Urothelium cell line (cell line): ENCODE measurements at places on chromosomes 7 and 10.

- no peak for DNase-seq
Observed at GRCh38 chr7:146331369-146331768, 214.8 kb downstream of the CNTNAP2 start.

DNA sequence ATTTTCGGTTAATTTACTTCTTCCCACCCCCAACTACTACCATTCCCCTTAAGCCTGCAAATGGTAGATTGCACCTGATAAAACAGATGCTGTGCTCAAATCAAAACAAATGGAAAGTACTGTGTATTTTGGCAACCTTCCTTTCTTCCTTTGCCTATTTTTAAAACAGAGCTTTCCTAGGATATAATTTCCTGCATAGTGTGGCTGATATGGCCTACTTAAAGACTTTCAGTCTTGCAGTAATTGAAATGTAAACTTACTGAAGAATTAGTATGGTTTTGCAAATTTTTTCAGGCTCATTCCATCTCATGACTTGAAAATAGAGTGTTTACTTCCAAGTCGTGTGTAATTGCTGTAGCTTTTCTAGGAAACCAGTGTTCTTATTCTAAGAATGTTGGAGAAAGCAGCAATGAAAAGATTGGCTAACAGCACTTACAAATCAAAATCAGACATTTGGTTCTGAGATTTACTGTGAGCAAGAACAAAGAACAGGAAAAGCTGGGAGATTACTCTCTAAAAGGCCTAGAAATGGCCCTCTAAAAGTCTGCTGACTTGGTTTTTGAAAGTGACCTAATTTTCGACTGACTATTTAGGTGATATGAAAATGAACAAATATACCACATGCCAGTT, 52.0 kb downstream of the REEP3 start:
- no peak for DNase-seq

- DNase-seq, result no peak
Observed at GRCh38 chr10:71816421-71816851, 34.6 kb downstream of the PSAP start.

DNA sequence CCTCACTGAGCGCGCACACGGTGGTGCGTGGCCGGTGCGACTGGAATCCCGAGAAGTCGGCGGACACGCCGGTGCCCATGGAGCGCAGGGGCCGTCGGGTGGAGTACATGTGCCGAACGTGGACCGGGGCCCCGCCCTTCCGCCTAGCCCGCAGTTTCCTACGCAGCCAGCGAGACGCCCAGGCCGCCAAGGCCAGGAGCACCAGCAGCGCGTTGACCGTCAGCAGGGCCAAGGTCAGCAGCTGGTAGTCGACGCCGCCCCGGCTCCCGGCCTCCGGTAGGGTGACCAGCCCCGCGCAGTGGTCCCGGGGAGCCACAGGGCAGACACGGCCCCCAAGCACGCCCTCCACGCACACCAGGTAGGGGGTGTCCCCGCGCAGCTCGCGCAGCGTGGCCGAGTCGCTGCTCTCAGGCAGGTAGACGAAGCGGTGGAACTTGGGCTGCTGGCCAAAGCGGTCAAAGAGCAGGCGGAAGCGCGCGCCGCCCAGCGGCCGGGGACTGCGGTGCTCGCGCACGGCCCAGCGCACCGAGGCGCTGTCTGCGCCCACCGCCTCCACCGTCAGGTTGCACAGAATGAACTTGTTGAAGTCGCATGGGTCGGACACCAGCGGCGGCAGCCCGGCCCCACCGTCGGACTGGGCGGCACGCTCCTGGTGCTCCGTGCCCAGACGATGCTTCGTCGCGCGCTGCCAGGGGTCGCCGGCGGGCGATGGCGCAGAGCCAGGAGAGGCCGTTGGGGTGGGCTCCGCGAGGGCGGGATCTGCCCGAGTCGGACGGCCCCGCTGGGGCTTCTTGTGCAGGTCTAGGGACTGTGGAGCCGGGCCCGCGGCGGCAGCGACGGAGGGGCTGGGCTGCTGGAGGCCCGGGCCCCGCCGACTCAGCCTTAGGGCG, 2.2 kb downstream of the TRIL start:
- DNase-seq, result no peak

- DNase-seq, result no peak
Observed at GRCh38 chr7:105122619-105123018, 108.6 kb downstream of the KMT2E start.

GRCh38 chr10:86707505-86707904, 39.2 kb downstream of the LDB3 start:
- DNase-seq, result no peak

GRCh38 chr7:96100737-96101136, 221.2 kb downstream of the SLC25A13 start:
- DNase-seq, result no peak

DNA sequence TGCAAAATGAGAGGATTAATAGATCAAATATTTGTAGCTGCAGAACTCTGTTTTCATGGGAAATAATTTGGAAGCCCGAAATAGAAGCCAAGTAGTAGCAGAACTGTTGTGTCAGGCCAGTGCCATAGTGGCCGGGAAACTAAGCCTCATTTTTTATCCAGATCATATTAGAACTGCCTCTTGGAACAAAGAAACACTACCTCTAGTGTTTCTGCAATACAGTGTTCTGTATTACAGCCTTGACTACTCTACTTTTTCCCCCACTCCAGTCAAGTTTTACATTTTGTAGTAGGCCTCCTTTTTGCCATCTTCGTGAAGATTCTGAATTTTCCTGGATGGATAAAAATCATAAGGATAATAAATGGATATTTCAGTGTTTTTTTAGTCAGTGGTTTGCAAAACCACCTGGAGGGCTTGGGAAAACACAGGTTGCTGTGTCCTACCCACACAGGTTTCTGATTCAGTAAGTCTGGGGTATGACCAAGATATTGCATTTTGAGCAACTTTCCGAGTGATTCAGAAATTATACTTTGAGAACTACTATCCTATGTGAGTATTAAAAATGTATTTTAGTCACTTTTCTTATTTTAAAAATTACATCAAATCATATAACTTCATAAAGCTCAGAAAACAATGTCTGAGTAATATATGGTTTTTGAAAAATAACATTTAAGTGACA, 326.2 kb upstream of the KAT6B start:
- DNase-seq, result no peak

- no peak for DNase-seq
Observed at GRCh38 chr7:82050792-82051191, 280.9 kb upstream of the HGF start.

- no peak for DNase-seq
Observed at GRCh38 chr10:131701131-131701947, 199.5 kb upstream of the PPP2R2D start.

GRCh38 chr10:13340626-13341376, 7.3 kb downstream of the SEPHS1 start:
- DNase-seq, result no peak

DNA sequence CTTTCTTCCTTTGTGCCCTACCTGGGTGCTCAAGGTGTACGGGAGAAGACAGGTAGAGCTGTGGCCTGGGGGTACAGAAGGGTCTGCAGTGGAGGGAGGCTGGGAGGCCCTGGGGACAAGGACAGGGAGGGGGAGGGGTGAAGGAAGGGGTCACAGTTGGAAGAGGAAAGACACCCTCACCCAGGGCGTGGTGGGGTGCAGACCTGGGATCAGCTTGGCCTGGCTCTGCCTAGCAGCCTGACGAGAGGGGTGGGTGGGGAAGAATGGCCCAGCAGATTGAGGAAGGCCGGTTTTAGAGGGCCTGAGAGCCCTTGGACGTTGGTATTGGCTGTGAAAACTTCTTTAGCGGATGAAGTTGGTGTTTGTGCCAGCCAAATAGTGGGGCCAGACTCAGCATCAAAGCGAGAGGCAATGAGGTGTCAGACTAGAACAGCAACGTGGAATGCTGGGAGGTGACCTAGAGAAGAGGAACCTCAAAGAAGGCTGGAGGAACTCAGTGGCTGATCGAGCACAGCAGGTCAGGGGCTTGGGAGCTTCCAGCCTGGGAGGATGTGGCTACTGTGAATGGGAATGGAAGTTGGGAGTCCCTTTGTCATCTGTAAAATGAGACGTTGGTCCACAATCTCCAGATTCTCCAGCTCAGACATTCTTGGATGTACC, 18.1 kb upstream of the TRIM8 start:
- no peak for DNase-seq

DNA sequence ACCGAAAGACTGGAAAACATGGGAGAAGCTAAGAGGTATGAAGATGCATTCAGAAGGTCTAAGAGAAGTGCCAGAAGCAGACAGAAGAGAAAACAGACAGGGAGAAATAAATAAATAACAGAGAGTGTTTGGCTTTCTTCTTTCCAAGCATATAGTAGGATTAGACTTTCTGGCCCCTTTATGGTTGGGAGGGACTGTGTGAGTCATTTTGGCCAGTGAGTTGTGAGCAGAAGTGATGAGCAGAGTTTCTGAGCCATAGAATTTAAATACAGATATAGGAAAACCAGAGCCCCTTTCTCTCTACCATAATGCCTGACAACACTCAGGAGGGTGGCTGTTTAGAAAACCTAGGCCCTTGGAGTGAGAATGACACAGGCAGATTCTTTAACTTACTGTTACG, 171.0 kb downstream of the PPP1R17 start:
- no peak for DNase-seq

DNA sequence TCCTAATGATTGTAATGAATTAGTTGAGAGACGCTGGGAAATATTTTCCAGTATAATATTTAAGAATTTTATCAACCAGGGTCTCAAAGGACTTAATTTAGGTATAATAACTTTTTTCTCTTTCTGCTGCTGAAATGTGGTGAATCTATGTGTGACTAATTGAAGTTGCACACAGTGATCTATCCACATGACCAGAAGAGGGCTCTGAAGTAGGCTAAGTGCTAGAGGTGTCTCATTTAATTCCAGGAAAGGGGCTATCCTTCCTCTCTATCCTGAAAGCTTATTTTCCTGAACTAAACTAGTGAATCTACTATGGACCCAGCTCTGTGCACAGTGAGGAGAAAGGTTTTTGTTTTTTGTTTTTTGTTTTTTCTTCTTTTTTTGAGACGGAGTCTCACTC, 294.4 kb upstream of the MYO3A start:
- peak; percentile 8 for DNase-seq

GRCh38 chr10:69056129-69056528, 31.8 kb upstream of the SRGN start:
- DNase-seq, result no peak

- DNase-seq, result peak; percentile 72
Observed at GRCh38 chr10:126387041-126387921, 996 bp downstream of the ADAM12 start.

DNA sequence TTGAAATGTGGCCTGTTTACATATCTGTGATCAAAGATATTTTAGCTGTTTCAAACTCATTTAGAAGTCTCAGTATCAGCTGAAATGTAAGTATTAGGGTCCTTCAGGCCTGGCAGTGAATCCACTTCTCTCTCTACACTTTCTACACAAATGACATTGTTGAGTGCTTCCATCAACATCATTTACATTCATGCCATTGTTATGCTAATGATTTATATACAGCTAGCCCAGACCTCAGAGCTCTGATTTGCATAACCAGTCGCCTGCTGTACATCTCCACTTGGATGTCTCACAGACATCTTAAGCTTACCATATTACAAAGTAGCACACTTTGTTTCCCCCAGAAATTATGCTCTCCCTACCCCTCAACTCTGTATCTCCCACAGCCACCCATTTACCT, 71.6 kb downstream of the GSDME start:
- DNase-seq, result no peak

- no peak for DNase-seq
Observed at GRCh38 chr7:137916564-137916963, 69.8 kb upstream of the DGKI start.

- DNase-seq, result no peak
Observed at GRCh38 chr10:78459639-78460037, 426.0 kb downstream of the RPS24 start.

DNA sequence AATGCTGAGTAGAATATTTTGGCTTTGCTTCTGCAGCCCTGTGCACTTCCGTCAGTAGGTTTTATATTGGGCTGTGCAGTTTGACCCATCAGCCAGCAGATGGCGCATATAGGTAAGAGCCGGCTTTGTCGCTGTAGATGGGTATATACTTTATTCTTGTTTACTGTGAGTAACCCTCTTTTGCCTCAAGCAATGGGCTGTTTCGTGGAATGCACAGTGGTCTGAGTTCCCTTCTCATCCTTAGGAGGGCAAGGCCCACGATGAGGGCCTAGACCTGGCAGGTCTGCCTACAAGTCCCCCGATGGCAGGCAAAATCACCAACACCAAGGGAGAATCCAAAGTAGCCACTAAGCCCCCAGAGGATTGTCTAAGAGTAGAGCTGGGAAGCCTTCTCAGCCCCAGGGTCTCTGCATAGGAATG, 1002.9 kb upstream of the KCND2 start:
- peak; percentile 31 for DNase-seq

DNA sequence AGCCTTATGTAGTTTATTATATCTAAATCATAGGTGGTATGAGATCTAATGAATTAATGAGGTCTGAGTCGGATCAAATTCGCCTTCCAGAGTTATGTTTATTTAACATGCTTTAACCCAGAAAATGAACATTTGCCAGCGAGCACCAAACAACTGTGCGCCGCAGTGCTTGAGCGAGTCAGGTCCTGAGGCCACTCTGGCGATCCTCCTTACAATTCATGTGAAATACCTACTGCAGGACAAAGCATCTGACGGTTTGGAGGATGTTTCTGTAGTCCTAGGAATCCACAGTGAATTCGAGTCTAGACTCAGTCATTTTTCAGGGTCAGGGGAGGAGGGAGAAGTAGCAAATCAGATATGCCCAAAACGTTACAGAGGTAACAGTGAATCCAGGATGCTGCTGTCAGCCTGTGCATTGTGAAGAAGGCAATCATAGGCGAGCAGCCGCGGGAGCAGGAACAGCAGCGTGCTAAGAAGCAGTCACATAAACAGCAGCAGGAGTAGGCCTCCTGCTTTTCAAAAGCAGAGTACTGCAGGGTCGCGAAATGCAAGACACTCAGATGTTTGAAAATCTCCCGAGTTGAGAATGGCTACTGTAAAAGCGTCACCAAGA, 120.2 kb downstream of the CACNB2 start:
- no peak for DNase-seq

- DNase-seq, result no peak
Observed at GRCh38 chr7:22125436-22125835, 179.7 kb upstream of the CDCA7L start.

GRCh38 chr7:152989889-152990380, 230.4 kb downstream of the ACTR3B start:
- no peak for DNase-seq

DNA sequence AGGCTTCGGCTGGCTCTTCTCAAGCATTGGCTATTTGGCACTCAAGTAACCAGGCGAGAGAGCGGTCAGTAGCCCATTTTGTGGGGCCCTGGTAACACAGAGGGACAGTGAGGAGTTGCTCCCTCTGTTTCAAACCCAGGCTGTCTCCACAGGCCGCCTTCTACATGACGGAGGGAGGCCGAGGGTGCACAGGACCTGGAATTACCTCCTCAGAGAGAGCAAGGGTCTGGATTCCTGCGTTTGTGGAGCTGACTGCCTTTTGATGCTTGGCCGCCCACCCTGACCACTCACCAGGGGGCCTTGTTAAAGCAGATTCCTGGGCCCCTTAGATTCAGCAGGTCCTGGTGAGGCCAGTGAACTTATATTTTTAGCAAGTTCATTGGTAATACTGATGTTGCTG, 12.3 kb downstream of the UPP1 start:
- no peak for DNase-seq

- no peak for DNase-seq
Observed at GRCh38 chr10:21750424-21750823, 216.4 kb downstream of the MLLT10 start.
